ENCODE measurements at places on chromosomes 7 and 10.

GRCh38 chr7:87926581-87927461, 7.2 kb upstream of the ADAM22 start:
- H3K27ac ChIP-seq, result no peak overlapping the region
- no peak for DNase-seq
- no peaks in the 10 kb centered on the region for H3K4me1 ChIP-seq
- no peak overlapping the region for H3K4me3 ChIP-seq
- no peaks in the 10 kb centered on the region for H3K36me3 ChIP-seq
- H3K27me3 ChIP-seq, result no peaks in the 10 kb centered on the region

- no peaks in the 10 kb centered on the region for H3K27me3 ChIP-seq
- H3K4me3 ChIP-seq, result no peak overlapping the region
- no peak for DNase-seq
- H3K27ac ChIP-seq, result no peak overlapping the region
Observed at GRCh38 chr7:136174477-136175125, 197.4 kb upstream of the MTPN start.

DNA sequence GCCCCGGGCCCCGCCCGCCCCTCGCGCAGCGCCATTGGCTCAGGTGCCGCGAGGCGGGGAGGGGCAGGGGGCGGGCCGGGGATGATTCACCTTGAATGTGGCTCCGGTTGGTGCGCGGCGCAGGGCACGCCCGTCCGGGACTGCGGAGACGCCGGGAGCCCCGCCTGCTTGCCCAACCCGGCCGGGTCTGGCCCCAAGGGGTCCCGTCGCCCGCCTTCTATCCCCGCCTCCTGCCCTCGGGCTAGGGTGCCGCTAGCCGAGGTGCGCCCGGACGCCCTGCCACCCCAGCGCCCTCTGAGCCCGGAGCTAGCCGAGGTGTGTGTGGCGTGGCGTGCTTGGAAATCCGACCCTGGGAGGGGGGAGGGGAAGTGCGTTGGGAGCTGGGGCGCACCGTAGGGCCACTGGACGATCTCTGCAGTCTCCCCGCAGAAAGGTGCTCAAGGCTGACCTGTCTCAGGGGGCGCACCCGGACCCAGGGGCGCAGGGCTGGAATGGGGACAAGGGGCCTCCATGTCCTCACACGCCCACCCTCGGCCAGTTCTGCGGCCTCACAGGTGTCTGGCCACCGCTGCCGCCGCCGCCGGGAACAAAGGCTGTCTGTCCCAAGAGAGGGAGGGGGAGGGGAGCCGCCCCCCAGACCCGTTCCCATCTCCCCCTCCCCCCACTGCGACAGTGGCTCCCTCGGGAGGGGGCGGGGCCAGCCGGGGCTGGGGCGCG, 168.9 kb downstream of the NRF1 start:
- H3K36me3 ChIP-seq, result no peaks in the 10 kb centered on the region
- peak overlapping the region; percentile 19 for H3K4me3 ChIP-seq

- H3K4me3 ChIP-seq, result peak overlapping the region; percentile 64
- peak; percentile 76 for DNase-seq
- H3K36me3 ChIP-seq, result no peaks in the 10 kb centered on the region
- H3K27me3 ChIP-seq, result no peaks in the 10 kb centered on the region
- H3K4me1 ChIP-seq, result peaks cover 2% of the 10 kb centered on the region
- peak overlapping the region; percentile 7 for H3K27ac ChIP-seq
Observed at GRCh38 chr7:127392182-127392565, 334 bp downstream of the ZNF800 start.

GRCh38 chr7:132574223-132574622, 2.0 kb downstream of the PLXNA4 start:
- no peak overlapping the region for H3K4me3 ChIP-seq
- no peaks in the 10 kb centered on the region for H3K27me3 ChIP-seq
- DNase-seq, result no peak
- H3K27ac ChIP-seq, result no peak overlapping the region
- H3K36me3 ChIP-seq, result no peaks in the 10 kb centered on the region

DNA sequence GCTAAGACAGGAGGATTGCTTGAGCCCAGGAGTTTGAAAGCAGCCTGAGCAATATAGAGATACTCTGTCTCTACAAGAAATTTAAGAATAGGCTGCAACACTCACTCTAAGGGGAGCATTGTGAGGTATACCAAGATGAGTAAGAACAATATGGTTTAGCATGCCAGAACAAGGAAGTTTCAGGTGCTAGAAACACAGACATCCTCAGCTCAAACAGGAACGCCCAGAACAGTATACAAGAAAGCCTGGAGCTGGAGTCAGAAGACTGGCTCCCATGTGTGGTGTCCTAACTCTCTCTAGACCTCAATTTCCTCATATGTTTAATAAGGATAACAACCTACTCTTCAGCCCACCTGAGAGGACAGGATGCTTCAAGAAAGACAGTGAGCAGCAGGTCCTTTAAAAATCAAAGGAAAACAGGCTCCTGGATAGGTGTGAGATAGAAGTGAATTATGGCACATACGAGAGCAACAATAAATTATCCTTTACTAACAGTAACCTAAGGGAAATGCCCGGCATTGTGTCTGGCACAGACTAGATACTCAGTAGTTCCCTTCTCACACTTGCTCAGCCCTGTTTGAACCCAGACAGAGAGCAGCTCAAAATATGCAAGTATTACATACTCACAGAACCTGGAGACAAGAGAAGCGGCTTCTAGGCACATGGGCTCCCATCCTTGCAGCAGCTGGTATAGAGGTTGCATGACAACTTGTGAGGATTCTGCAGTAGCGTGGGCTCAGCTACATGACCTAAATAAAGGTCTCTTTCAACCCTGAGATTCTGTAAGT, 45.4 kb downstream of the KAT6B start:
- no peak for DNase-seq
- H3K27ac ChIP-seq, result no peak overlapping the region
- no peaks in the 10 kb centered on the region for H3K27me3 ChIP-seq
- peaks cover 2% of the 10 kb centered on the region for H3K4me1 ChIP-seq
- H3K36me3 ChIP-seq, result no peaks in the 10 kb centered on the region

DNA sequence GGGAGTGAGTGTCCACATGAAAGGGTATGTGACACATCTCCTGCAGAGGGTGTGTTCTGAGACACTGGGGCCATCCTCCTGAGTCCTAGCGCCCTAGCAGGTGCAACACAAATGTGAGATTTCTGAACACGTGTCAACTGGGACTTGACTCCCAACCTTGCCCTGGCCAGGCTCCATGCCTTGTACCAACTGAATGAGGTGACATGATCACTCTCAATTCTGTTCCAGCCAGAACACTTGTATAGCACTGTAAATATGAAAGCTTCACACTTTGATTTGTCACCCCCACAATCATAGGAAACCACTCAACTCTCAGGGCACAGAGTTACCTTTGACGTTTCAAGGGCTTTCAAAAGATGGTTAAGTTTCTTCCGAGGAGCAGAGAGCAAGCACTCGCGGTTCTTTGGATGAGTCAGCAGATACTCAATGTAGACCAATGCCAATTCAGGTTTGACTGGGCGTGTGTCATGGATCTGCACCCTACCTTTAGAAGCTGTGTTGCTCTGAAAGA, 48.6 kb downstream of the NCAPG2 start:
- H3K27me3 ChIP-seq, result no peaks in the 10 kb centered on the region
- DNase-seq, result no peak
- H3K4me3 ChIP-seq, result no peak overlapping the region
- H3K4me1 ChIP-seq, result no peaks in the 10 kb centered on the region
- no peak overlapping the region for H3K27ac ChIP-seq

DNA sequence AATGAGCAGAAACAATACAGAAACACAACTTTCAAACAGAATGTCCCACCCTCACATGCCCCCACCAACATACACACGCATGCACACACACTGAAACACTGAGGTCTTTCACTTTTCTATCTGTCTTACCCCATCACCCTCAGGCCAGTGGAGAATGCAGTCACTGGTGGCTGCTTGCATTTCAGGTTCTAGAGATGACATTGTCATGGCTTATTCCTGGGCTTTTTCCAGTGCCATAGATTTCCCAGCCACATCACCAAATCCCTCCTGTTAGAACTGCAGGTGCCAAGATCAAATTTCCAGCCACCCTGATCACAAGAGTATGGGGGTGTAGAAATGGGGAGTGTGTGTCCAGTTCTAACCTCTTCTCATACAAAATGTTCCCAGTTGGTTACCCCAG, 68.4 kb downstream of the CACNA2D1 start:
- no peaks in the 10 kb centered on the region for H3K27me3 ChIP-seq
- DNase-seq, result no peak
- no peaks in the 10 kb centered on the region for H3K36me3 ChIP-seq
- H3K27ac ChIP-seq, result no peak overlapping the region

Data from aorta (tissue), 5 donors.